ENCODE measurements at places on chromosomes 6 and 20.

- DNase-seq = no peak
Observed at GRCh38 chr6:11324453-11325015, 92.1 kb upstream of the NEDD9 start.

DNA sequence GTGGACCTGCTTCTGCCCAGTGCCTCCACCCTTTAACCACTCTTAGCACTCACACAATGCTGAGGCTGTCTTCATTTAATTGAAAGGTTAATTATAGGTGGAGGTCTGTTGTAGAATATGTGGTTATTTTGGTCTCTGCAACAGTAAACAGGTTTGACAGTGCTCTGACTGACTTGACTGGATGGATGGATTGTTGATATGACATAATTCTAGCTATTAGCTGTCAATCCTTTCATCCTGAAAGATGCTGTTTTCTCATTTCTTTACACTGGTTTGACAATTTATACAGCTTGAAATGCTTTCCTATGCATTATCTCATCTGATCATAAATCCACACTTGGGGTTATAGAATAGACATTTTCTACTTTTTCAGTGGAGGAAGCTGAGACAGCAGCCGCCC, 210.7 kb downstream of the CDH26 start:
- no peak for DNase-seq

DNA sequence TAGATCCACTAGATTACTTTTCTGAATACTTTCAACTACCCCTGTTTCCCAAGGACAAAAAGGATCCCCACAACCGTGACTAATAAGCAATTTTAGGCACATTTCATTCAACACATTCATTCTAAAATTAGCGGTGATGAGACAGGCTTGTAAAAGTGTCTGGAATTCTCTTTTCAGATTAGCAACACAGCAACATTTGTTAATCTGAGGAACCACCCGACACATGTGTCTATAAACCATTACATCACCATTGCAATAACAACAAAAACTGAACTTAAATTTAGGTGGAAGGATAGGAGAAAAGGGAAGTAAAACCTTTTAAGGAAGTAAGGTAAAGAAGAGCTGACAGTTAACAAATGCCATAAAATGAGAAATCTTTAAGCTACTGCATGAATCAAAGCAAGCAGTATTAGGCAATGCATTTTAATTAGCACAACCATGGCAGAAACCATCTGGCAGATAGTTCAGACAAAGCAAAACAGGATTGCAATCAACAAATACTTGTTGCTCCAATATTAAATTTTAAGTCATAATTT, 49.1 kb downstream of the MAP3K7 start:
- DNase-seq = no peak

DNA sequence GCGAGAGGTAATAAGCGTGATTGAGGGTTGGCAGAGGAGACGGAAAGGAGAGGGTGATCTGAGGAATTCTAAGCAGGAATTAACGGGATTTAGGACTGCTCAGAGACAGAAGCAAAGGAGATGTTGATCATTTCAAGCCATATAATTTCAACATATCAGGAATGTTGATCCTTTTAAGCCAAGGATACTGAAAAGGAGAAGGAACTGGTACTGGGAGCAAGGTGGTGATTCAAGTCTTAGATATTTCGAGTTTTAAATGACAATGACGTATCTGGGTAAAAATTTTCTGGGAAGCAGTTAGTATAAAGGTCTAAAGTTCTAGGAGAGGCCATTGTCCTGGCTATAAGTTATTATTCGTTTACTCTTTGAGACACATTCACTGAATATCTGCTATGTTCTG, 91.3 kb upstream of the OGFRL1 start:
- peak; percentile 21 for DNase-seq

- DNase-seq = no peak
Observed at GRCh38 chr6:68994521-68994920, 359.4 kb downstream of the ADGRB3 start.

GRCh38 chr6:162481320-162481719, 246.2 kb downstream of the PRKN start:
- no peak for DNase-seq

DNA sequence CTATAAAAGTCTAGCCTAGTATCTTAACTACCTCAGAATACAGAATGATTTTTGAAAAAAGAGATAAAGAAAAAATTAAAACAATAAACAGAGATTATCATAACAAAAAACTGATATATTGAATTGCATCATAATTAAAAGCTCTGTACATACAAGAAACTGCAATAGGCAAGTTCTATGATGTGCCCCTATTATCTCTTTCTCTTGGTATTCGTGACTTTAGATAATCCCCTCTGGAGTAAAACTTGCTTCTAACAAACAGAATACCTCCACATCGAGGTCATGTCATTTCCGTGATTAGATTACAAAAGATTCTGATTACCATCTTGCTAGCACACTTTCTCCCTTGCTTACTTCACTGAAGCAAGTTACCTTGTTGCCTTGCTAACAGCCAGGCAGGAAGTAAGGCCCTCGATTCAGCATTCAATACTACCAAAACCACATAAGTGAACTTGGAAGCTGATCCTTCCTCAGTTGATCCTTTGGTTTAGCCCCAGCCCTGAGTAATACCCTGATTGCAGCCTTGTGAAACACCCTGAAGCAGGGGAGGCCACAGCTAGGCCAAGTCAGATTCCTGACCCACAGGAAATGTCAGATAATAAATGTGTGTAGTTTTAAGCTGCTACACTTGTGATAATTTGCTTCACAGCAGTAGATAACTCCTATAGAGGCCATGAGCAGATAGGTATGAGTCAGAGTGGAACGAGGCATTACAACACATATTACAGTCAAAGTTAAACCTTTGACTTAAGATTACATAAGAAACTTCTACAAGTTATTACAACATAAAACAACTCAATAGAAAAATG, 53.7 kb upstream of the TMX4 start:
- DNase-seq = peak; percentile 71

- no peak for DNase-seq
Observed at GRCh38 chr20:35301426-35301825, 9.2 kb upstream of the FAM83C start.

- DNase-seq = no peak
Observed at GRCh38 chr20:564192-564591, 20.6 kb upstream of the CSNK2A1 start.

DNA sequence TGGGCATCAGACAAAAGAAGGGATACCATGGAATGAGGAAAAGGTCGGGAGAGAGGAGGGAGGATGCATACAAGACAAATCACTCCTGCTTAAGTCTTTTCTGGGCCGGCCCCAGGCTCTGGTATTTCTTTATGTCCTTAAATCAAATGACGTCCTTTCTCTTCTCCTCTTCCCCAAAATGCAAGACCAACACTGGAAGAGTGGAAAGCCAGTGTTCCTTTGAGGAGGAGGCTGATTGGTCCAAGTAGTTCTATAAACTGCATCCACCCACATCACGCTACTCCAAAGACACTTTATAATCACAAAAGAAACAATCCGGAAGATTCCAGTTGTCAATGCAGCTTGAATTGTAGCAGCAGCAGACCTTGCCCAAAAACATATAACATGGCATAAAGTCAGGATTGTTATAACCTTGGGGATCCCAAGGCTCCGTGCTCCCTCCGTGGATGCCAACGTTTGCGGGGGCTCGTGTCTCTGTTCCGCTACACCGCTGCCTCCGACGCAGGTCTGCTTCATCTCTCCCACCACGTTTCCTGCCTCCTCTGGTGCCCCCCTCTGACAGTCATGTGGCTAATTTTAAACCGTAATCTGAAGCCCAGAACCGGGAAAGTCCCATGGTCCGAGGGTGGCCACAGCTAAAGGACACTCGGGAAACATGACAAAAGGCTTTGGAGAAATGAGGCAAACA, 47.1 kb downstream of the MCUR1 start:
- DNase-seq = no peak

GRCh38 chr6:84920021-84920420, 155.6 kb upstream of the TBX18 start:
- no peak for DNase-seq

GRCh38 chr6:138289739-138290138, 71.4 kb upstream of the PBOV1 start:
- DNase-seq = peak; percentile 29

GRCh38 chr20:60630609-60631008, 621.5 kb upstream of the CDH4 start:
- DNase-seq = no peak

DNA sequence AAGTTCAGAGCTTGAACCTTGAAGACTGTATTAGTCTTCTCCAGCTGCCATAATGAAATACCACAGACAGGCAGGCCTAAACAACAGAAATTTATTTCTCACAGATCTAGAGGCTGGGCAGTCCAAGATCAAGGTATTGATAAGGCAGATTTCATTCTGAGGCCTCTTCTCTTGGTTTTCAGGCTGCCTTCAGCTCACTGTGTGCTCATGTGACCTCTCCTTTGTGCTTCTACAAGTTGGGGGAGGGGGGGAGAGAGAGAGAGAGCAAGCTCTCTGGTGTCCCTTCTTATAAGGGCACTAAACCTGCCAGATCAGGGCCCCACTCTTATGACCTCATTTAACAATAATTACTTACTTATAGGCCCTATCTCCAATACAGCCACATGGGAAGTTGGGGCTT, 102.6 kb upstream of the RSPO3 start:
- DNase-seq = no peak
